M059J (cell line): ENCODE measurements at places on chromosomes 1 and 21.

DNA sequence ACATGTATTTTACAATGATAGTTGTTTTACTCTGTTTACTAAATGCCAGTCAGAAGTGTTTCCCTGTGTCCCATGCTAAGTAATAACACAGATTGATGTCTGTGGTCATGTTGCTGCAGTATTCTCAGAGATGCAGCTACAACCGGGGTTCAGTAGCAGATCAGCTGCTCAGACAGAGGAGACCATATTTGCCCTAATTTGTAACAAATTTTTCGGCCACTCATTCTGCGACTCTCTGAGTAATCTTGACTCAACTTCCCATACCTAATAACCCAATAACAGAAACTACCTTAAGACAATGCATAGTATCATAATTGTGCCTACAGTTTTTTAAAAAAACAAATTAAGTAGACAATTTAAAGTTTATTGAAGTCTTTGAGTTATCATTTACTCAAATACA lies 32.6 kb downstream of the NIBAN1 start:
- no peak for DNase-seq

- no peak for DNase-seq
Observed at GRCh38 chr1:43463479-43463878, 9.7 kb upstream of the HYI start.

DNA sequence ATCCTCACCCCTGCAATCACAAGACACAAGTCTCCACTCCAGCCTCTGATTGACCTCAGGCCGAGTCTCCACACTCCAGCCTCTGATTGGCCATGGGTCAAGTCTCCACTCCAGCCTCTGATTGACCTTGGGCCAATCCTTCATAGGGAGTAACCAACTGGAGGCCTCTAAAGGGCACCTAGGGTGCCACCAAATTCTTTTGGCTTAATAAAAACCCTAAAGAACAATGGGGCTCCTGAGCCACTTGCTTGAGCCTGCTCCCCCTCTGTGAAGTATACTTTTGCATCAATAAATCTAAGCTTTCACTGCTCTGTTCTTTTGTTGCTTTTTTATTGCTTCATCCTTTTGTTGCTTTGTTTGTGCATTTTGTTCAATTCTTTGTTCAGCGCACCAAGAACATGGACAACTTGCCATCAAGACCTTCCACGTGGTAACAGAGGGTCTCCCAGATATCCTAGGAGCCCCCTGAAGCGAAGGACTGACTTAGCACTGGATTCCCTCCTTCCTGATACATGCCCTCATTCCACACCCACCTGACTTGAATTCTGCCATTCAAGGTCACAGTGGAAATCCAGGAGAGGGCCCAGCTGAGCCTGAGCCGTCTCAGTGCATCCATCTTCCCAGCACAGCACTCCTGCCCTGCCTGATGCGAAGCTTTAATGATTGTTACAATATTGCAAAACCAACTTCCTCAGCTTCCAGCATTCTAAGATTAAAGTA lies 152.9 kb downstream of the NPHP4 start:
- DNase-seq = no peak

DNA sequence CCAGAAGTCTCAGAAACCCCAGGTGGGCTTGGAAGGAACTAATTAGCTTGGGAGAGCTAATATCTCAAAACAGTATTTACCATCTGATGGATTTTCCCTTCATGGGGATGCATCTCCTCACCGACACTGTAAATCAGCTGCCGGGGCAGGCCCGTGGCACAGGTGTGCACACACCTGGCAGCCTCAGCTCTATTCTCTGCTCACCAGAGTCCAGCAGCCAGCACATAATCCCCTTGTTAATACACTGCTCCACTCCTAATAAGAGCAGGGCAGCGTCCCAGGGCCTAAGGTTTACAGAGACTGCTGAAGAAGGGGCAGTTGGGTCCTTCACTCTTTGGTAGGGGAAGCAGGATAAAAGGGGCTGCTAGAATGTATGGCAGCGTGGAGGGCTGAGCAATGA lies 200.0 kb downstream of the TOMM20 start:
- no peak for DNase-seq

- DNase-seq = peak; percentile 37
Observed at GRCh38 chr1:200479816-200480215, 70.0 kb upstream of the ZNF281 start.

GRCh38 chr1:228793032-228793431 lies 57.8 kb downstream of the RHOU start:
- DNase-seq = no peak

- DNase-seq = peak; percentile 29
Observed at GRCh38 chr1:219000631-219001030, 173.0 kb upstream of the LYPLAL1 start.

DNA sequence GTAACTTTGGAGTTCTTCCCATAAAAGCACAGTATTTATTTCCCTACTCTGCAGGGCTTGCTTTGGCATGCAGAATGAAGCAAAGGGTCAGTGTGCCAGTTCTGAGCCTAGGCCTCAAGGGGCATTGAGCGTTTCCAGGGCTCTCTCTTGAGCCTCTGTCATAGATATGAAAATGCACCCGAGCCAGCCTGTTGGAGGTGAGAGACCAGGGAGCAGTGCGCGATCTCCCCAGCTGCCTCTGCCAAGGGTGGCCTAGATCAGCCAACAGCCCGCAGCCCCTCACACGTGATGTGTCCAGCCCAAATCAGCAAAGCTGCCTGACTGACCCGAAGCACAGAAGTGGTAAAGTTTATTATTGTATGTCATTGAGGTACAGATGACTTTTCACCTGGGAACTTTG lies 63.7 kb downstream of the TENT5C start:
- DNase-seq = no peak

- DNase-seq = no peak
Observed at GRCh38 chr21:46142582-46143473, 12.6 kb downstream of the FTCD start.

GRCh38 chr1:225626698-225627097 lies 26.2 kb downstream of the ENAH start:
- DNase-seq = no peak

DNA sequence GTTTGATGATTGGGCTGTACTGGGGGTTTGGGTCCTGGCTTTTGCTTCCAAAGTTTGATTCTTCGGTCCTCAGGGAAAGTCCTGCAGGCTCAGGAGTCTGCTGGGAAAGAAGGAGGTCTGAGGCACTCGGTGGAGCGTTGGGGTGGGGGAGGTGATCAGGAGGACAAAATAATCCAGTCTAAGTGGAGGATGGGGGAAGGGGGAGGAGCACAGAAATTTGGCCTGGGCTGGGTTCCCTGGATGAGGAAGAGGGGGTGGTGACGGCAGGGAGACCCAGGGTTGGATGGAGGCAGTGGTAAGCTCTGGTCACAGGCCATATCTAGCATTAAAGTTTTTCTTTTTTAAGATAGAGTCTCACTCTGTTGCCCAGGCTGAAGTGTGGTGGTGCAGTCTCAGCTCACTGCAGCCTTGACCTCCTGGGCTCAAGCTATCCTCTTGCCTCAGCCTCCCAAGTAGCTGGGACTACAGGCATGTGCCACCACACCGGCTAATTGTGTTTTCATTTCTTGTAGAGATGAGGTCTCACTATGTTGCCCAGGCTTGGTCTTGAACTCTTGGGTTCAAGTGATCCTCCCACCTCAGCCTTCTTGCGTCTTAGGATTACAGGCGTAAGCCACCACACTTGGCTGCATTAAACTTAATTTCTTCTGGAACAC lies 6.8 kb downstream of the SH2D2A start:
- DNase-seq = no peak

GRCh38 chr1:61419196-61419595 lies 305.7 kb downstream of the TM2D1 start:
- no peak for DNase-seq

DNA sequence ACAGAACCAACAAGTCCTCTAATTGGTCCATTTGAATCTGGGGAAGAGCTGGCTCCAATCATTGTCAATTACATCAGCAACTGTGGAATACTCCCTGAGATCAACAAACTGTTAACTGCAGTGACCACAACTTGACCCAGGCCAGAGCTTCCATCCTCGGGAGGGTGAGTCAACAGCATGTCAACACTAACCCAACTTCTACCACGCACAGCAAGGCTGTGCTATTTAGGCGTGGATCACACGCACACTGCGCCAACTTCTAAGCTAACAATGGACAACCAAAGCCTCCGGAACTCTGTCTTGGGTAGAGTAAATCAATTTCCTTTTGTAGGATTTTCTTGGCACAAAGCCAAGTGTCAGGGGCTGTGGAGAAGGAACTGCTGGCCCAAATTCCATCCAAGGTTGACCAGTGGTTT lies 30.4 kb downstream of the APP start:
- peak; percentile 99 for DNase-seq

- DNase-seq = no peak
Observed at GRCh38 chr1:157364612-157365011, 187.7 kb downstream of the FCRL5 start.

GRCh38 chr1:7570311-7570710 lies 200.8 kb upstream of the VAMP3 start:
- no peak for DNase-seq

- DNase-seq = no peak
Observed at GRCh38 chr1:21059021-21059420, 117.7 kb downstream of the EIF4G3 start.

DNA sequence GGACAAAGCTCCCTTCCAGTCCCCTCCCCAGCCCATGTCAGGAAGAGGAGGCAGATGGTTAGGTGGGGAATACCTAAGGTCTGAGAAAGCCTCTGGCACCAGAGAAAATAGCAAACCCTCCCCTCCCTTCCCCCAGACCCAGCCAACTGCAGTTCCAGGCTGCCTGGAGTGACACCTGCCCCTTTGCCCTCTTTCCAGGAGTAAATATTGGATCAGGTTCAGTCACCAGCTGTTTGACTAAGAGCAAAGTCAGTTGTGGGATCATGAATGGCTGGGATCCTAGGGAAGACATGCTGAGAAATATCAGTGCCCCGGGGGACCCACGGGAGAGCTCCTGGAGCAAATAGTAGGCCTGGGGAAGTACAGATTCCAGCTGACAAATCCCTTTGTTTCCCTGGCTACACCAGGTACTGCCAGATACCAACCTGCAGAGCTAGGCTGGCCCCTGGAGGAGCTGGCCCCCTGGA lies 12.2 kb upstream of the CDK18 start:
- no peak for DNase-seq

DNA sequence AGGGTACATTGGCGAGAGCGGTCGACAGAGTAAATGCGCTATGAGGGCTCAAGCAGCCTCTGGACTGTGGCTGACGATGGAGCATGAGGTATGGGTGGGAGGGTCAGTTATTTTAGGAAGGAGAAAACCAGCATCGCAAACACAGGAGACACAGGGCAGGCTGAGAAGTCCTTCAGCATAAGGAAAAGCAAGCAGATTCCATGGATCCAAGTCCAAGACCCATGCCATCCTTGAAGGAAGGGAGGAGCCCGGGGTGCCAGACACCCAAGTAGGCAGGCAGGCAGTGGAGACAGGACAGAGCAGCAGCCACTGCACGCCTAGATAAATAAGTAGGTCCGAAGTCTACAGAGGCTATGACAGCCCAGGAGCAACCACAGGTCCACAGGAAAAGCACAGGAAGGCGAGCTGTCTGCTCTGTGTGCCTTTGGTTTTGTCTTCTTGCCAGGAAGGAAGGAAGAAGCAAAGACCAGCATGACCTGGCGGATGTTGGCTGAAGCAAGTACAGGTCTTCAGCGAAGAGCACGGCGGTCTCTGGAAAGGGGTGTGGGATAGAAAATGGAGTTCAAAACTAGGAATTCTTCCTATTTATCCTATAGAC lies 76.4 kb upstream of the SLC45A1 start:
- DNase-seq = peak; percentile 17

DNA sequence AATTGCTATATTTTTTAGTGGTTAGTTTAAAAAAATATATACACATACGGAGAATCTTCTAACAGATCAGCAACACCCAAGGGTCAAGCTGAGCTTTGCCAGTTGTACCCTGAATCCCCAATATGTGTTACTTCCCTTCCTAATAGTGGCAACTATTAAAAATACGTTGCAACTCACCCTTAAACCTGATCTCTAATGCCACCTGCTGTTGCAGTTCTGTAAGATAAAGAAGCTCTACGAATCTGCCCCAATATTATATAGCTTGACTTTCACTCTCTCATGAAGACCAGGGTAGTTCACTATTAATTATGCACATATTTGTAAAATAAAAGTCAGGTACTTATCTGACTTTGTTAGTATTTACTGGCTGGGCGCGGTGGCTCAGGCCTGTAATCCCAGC lies 58.4 kb downstream of the ASH1L start:
- peak; percentile 32 for DNase-seq

DNA sequence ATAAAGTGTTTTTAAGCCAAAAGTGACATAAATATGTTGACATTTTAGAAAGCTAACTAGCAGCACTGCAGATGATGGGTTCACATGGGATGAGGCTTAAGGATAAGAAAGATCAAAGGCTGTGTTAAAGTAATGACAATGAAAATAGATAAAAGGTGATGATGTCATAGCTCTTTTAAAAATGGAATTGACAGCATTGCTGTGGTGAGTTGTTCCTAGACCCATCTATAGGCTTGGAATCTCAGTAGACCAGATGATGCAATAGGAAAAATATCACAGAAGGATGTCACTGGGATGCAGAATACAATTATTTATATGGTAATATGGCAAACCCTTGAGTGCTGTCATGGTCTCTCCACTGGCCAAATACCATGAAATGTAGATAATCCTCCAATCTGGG lies 286.0 kb downstream of the PLA2G4A start:
- no peak for DNase-seq

GRCh38 chr1:220077887-220078286 lies 11.7 kb downstream of the BPNT1 start:
- DNase-seq = no peak

DNA sequence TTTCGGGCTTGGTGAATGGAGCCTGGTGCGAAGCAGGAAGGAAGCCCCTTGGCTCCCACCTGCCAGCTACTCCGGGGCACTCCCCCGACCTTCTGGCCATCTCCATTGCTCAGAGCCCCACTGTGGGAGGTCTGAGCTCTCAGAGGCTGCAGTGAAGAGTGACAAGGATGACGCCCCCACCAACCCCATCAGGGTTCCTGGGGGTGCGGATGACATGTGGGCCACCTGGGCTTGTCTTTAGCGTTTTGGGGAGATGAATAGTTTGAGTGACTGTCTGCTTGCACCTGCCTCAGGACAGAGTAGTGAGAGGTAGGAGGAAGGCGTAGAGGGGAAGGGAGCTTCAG lies 43.2 kb upstream of the LBR start:
- DNase-seq = no peak
